Activated T-helper 1 cell treated with anti-CD3 and anti-CD28 coated beads, Interleukin-2, amount 50 U/mL, for 16 hours (primary cell): ENCODE measurements at places on chromosomes 2 and 18.

DNA sequence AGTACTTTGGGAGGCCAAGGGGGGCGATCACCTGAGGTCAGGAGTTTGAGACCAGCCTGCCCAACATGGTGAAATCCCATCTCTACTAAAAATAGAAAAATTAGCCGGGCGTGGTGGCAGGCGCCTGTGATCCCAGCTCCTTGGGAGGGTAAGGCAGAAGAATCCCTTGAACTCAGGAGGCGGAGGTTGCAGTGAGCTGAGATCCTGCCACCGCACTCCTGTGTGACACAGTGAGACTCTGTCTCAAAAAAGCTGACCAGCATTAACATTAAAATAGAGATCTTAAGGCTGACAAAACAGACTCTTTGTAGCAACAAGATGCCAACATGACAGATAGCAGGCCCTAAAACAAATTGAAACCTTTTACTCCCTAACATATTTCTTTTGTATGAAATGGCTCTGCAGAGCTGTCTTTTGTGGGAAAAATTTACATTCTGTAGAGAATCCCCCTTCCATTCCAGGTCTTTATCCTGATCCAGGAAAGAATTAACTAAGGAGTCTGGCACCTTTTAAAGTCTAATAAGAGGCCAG is 213.9 kb downstream of the RAB3GAP1 start:
- DNase-seq = no peak

DNA sequence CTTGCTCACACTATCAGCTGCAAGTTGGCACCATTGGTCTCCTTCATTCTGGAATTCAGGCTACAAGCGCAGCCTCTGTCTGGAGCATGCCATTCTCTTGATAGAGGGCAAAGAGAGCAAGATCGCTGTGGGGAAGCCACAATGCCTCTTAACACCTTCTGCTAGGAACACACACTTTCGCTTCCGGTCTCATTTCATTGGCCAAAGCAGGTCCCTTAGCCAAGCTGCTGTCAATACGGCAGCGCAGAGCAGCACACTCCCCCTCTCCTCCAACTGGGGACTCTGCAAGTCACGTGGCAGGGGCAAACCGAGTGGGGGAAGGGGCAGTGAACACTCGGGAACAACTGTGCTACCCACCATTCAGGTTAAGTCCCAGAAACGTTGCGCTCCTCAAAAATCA is 98.1 kb downstream of the MMADHC start:
- no peak for DNase-seq

GRCh38 chr2:223647258-223647952 is 45.2 kb upstream of the SCG2 start:
- DNase-seq = no peak

- no peak for DNase-seq
Observed at GRCh38 chr2:37976411-37976810, 51.3 kb downstream of the RMDN2 start.

DNA sequence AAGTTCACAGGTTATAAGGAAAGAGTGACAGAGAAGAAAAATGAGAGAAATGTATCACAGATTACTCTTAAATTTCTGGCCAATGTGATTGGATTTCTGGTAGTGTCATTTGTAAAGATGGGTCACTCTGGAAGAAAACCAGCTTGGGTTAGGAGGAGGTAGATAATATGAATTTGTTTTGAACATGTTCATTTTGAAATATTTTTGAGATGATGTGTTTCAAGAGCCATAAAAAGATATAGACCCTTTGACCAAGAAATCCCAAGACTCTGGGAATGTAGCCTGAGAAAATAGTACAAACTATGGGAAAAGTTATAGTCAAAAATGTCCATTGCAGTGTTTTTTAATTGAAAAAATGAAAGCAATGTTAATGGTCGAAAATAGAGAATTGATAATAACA is 70.7 kb downstream of the CALCRL start:
- no peak for DNase-seq

GRCh38 chr2:202760848-202761247 is 110.7 kb downstream of the ICA1L start:
- no peak for DNase-seq

DNA sequence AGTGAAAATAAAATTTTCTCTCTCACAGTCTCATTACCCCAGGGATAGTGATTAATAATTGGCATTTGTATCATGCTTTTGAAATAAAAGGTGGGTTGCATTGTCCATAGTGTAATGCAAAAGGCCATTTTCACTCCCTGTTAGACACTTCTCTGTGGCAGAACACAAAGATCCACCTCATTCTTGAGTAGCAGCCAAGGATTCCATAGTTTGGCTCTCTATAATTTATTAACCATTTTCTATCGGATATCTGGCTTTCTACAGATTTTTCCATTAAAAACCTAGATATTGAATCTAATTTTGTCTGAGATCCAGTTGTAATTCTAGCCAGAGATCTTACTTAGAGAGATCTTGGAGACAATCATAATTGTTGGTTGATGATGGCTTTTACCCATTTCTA is 39.0 kb downstream of the CDCA7 start:
- no peak for DNase-seq

- no peak for DNase-seq
Observed at GRCh38 chr2:133097666-133098065, 427.7 kb upstream of the LYPD1 start.

GRCh38 chr18:76667603-76668002 is 154.8 kb upstream of the ZNF236 start:
- no peak for DNase-seq

DNA sequence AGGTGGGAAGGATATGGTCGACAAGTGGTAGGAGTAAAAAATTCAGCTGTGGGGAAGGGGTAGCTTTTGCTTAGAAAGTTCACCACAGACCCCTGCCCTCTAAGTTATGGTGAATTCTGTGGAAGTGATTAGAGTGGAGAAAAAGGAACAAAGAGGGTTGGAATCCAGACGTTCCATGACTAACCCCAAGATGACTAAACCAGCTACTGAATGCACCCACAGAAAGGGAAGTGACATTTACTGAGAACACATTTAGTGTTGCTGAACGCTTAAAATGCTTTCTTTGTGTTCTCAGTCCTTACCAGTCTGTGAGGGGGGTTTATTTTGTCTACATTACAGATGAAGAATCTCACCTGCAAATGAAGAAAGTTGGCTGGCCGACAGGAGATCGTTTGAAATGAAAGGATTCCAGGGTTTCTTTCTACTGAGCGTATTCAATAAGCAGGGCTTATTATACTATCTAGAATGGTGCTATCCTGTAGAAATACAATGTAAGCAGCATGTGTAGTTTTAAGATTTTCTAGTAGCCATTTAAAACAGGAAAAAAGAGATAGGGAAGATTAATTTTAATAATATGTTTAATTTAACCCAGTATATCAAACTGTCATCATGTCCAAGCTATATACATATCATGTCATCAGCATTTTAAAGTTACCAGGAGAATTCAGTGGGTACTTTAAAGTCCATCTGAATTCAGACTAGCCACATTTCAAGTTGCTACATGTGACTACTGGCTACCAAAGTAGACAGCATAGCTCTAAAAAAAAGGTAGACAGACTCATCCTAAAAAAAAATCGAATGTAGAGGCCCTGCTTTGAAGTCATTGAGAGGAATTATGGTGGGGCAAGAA is 60.1 kb downstream of the LIMS1 start:
- no peak for DNase-seq

DNA sequence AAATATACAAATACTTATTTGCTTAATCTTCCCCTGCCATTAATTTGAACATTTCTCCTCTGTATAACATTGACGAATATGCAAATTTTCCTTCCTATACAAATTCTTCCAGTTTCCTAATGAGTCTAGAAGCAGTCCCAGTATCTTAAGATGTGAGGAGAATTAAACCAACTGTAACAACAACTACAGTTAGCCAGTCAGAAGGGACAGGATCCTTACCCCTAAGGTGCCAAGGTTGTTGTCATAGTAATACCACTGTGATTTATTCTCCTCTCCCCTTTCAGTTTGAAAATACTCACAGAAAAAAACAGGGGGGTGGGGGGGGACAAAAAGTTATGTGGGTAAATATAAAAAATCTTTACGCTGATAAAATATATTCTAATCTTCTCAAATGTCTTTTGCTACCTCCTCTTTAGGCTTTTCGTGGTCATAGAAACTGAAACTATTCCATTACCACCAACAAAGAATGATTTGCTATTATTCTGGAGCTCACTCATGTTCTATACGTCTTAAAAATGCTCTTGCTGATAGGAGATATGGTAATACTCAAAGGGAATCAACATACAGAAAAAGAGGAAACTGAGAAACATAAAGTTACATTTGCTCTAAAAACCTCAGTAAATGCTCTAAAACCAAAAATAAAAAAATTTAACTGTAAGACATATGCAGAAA is 107.6 kb downstream of the MEMO1 start:
- no peak for DNase-seq

- no peak for DNase-seq
Observed at GRCh38 chr2:86429335-86429734, 11.8 kb upstream of the KDM3A start.

DNA sequence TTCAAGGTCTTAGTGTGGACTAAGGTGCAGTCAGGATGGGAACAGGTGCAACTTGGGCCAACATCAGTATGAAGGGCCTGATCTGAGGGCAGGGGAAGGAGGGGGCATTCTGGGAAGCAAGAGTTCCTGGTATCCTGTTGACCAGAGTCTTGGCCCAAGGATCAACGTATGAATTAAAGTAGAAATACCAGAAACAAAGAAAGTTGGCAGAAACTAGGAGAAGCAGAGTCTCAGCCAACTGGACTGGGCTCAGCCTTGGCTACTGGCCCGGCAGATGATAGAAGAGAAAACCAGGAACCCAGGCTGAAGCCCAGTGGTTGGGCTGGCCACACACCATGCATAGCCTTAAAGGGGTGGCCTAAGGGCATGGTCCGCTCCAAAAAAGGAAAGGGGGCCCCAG is 2.3 kb downstream of the CETN1 start:
- no peak for DNase-seq

GRCh38 chr2:225794652-225795400 is 395.3 kb downstream of the NYAP2 start:
- DNase-seq = no peak

DNA sequence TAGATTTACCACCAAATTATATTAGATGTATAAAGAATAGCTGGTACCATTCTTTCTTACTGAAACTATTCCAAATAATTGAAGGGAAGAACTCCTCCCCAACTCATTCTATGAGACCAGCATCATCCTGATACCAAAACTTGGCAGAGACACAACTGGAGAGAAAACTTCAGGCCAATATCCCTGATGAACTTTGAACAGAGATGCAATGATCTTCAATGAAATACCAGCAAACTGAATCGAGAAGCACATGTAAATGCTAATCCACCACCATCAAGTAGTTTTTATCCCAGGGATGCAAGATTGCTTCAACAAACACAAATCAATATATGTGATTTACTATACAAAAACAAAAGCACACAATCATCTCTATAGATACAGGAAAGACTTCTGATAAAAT is 329.8 kb downstream of the RDH14 start:
- DNase-seq = no peak

DNA sequence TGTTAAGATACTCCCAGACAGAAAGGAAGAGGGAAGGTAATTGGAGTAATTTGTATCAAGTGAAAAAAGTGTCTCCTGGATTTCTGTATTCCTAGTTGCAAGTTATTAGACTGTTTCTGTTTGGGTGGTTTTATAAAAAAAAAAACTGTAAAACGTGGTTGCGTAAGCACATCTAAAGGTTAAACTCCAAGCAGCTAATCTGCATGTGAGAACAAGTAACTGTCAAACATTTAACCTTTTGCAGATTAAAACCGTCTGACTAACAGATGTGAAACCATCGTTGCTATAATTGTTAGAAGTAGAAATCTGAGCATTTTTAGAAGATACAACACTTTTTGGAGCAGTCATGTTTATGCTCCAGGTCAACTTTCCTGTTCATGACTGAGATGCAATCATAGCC is 72.3 kb downstream of the AFF3 start:
- DNase-seq = no peak

GRCh38 chr2:173291412-173291811 is 63.3 kb upstream of the CDCA7 start:
- DNase-seq = no peak

DNA sequence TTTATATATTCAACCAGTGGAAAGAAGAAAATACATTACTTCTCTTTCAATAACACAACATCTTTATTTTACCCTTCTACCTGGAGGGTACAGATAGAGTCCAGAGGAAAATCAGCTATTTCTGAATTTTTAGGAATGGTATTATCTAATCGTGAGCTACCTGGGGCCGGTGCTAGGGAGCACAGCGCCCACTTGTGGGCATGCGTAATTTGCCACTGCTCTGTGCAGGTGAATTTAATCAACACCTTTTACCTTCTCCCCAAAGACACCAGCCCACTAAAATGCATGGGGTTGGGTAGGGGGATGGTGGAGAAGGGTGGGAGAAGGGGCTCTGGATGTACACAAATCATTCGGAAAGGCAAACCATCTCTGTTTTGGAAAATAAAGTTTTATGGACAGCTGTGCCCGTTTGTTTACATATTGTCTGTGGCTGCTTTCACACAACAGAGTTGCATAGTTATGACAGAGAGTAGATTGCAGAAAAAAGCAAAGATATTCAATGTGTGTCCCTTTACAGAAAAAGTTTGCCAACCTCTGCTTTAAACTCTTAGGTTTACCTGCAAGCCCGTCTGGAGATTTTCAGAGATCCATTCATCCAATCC is 51.5 kb upstream of the DCC start:
- DNase-seq = no peak

GRCh38 chr2:45168711-45169338 is 159.6 kb upstream of the SIX2 start:
- no peak for DNase-seq

DNA sequence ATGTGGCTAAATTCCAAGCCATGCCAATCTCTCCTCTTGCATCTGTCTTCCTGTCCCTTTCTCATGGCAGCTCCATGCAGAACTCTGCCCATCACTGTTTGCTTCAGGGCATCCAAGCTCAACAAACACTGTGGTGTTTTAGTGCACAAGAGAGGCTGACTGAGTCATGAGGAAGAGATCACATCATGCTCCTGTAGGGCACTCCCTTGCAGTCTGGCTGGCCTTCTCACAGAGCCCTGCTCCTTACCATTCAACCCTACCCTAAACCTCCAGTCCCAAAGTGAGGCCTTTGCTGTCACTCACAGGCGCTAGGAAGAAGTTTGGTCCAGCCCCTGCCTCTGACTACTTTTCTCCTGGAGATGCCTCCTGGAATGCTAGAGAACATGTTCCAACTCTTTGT is 194.0 kb downstream of the LRATD1 start:
- DNase-seq = no peak
